ENCODE measurements at places on chromosomes 1 and 21.
A peak's percentile ranks its signal among the peaks of the same experiment; 100 is the strongest.

- no peak for DNase-seq
Measured at GRCh38 chr1:115900856-115901255, 59.9 kb upstream of the NHLH2 start.

DNA sequence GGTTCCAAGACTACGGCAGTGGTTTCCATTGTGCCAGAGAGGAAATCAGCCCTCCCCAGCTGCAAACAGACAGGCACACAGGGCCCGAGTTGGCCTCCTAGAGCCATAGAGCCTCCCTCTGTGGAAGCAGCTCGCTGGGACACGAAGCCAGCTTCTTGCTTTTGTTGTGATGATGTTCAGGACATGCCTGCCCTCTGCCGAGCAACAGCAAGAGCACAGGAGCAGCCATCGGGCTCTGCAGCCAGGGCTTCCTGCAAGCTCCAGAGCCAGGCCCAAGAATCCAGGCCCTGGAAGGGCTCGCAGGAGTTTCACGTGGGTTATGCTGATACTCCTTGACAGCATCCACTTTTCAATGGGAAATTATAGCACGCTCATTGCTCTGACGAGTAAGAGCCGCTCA lies 18.5 kb downstream of the NPHP4 start:
- no peak for DNase-seq

DNA sequence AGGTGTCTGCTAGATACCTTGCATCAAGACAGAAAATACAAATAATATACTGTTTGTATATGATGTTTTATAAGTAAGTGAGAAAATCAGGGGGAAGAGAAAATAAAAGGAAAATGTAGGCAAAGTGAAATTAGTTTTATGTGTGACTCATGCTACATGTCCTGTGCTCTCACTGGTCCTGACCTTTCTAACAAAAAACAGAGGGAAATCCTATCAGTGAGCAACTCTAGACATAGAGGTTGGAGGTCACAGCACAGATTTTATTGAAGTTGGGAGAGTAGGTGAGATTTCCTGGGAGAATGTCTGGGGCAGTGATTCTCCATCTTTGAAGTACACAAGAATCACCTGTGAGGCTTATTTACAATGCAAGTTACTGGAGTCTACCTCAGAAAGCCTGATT lies 9.5 kb downstream of the SCCPDH start:
- DNase-seq, result no peak

- no peak for DNase-seq
Measured at GRCh38 chr1:33560680-33561079, 88.2 kb downstream of the ZSCAN20 start.

DNA sequence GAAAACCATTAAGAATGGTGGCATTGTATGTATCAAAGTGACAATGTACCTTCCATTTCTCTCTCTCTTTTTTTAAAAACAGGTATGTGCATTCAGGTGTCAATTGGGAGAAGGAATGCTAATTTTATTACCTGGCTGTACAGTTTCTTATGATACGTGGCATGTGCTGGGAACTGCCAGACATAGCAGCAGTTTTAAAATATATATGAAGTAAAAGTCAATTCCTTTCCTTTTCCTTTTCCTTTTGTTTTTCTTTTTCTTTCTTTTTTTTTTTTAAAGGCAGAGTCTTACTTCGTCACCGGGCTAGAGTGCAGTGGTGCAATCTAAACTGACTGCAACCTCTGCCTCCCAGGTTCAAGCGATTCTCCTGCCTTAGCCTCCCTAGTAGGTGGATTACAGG lies 37.0 kb downstream of the SPEN start:
- DNase-seq, result no peak

GRCh38 chr1:72284348-72285073 lies 2.2 kb upstream of the NEGR1 start:
- DNase-seq, result peak; percentile 97

DNA sequence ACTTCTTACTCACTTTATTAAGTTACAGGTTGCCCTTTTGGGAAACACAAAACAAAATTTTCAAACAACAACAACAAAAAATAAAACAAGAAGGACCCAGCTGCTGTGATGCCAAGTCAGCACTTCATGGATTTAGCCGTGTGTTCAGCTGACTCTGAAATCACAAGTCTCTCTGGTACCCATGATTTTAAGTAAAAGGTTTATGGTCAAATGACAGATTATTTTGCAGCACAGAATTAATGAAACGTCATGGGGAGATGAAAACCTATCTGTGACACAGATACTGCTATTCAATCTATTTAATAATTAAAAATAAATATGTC lies 7.1 kb downstream of the AJAP1 start:
- DNase-seq, result no peak

GRCh38 chr1:1664941-1665814 lies 6.4 kb upstream of the CDK11B start:
- no peak for DNase-seq

DNA sequence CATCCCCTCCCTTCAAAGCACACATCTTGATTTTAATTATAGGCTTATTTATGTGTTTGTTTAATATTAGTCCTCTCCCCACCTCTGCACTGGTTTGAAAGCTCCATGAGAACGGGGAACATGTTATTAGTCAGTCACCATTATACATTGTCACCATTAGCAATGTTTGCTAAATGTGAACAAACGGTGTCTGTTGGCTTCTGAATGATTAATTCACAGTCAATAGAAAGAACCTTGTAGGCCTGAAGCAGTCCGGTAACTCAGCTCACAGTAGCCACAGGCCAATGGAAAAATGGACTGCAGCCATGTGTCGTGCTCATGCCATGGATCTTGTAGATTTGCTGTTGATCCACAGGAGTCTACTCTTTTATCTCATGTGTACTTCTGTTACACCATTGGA lies 49.7 kb upstream of the NHLH2 start:
- DNase-seq, result no peak

GRCh38 chr21:16194788-16195537 lies 465.2 kb downstream of the USP25 start:
- DNase-seq, result no peak

- no peak for DNase-seq
Measured at GRCh38 chr1:227996187-227996950, 10.4 kb upstream of the WNT3A start.

GRCh38 chr1:116326486-116326885 lies 46.6 kb upstream of the ATP1A1 start:
- no peak for DNase-seq

DNA sequence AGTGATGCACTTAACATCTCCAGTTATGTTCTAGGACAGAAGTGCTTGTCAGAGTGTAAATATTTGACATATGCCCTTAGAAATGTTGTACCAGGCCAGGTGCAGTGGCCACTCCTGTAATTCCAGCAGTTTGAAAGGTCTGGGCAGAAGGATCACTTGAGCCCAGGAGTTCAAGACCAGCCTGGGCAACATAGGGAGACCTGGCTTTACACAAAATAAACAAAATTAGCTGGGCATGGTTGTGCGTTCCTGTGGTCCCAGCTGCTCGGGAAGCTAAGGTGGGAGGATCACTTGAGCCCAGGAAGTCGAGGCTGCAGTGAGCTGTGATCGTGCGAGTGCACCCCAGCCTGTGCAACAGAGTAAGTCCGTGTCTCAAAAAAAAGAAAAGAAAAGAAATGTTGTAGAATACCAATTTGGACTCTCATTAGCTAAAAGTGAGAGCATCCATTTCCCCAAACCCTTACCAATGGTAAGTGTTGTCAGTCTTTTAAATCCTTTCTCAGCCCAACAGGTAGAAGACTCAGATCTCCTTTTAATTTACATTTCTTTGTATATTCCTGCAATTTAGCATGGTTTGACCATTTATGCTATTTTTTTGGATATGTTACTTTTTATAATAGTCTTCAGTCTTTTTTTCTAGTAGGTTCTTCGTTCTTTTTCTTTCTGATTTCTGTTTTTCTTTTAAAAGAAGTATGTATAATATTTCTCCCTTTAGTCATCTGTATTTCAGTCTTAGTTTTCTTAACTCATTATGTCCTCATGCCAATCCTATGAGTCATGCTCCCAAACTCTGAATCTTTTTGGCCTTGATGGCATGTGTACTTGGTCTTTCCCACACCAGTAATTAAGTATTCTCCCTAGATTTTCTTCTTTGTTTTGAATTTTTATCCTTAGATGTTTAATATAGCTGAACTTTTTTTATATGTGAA lies 74.4 kb downstream of the CAMTA1 start:
- peak; percentile 94 for DNase-seq

DNA sequence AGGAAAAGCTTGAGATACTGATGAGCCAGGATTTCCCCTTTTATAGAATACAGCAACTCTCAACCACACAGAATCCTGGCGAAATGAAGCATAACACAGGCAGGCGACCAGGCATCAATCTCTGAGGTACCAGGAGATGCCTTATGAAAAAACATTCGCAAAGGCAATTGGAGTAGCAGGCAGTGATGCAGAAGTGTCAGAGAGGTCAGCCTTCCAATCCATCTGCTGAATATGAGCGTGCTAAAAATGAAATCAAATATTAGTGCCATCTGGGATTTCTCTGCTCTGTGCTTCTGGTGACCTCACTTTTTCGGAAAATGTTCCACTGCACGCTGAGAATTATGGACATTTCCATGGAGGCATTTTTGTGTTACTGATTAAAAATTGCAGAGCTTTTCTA lies 258.8 kb downstream of the VAV3 start:
- no peak for DNase-seq

DNA sequence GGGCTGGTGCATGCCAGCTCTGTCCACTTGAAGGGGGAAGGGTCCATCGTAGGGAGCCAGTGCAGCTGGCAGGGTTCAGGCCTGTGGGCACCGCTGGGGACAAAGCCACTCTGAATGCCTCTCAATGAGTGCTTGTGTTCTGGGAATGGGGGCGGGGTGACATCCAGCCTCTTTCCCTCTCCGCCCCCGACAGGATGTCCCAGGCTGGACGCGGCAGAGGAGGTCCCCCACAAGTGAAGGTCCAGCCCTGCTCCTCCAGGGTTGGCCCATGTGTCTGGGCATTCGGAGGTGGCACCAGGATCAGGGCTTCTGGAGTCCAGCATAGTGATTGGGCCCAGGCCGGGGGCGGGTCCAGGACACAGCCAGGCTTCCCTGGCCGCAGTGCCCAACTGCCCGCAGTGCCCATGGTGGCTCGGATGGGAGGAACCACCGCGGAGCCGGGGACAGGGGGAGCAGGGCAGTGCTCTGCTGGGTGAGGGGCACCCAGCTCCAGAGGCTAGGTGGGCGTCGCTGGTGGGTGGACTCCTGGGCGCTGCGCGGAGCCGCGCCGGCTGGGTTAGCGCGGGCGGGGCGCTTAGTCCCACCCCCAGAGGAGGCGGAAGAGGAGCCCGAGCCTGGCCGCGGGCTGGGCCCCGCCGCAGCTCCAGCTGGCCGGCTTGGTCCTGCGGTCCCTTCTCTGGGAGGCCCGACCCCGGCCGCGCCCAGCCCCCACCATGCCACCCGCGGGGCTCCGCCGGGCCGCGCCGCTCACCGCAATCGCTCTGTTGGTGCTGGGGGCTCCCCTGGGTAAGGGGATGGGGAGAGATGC lies at the start of gene SHISA4:
TSS of gene SHISA4 (plus strand) at position 617 of the 808 bp plus-strand sequence. CDS start at position 714, 97 bp downstream.
- DNase-seq, result no peak

- no peak for DNase-seq
Measured at GRCh38 chr1:161351482-161351881, 16.2 kb downstream of the CFAP126 start.

DNA sequence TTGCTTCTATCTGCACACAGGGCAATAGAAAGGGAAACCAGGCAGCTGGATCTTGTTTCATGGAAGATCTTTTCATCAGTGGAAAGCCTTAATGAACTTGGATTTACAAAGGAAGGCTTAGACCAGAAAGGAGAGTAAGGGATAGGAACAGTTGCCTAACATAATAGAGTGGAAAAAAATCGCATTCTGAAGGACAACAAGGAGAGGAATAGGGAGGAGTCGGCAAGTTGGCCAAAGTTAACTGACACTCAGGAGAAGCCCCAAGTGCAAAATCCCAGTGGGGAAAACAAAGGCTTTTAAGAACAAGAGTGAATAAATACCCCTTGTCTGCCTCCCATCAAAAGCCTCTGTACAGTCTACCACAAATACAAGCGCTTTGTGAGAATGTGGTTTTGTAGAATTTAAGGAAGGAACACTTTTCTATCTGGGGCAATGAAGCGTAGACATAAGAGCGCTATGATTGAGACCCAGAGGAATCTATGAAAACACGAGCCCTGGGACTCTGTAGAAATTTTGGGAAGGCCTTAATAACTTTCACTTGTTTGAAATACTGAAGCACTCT lies 74.1 kb downstream of the ZNF648 start:
- DNase-seq, result no peak

- DNase-seq, result no peak
Measured at GRCh38 chr1:234921266-234922062, 207.2 kb downstream of the TOMM20 start.

DNA sequence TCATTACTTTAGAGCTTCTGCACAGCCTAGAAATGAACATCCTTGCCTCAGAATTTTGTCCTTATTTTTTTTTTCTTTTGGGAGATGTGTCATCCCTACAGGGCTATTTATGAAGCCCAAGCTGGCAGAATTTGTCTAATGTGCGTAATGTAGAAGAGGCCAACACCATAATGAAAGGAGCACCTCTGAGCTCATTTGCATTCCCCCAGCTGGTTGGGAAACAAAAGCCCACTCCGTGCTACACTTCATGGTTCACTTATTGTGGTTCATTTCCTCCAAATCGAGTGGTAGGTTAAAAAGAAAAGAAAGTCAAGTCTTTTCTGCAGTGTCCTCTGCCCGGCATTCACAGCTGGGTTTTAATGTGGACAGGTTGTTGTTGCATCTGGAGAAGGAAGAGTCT lies 73.5 kb downstream of the KAZN start:
- no peak for DNase-seq

DNA sequence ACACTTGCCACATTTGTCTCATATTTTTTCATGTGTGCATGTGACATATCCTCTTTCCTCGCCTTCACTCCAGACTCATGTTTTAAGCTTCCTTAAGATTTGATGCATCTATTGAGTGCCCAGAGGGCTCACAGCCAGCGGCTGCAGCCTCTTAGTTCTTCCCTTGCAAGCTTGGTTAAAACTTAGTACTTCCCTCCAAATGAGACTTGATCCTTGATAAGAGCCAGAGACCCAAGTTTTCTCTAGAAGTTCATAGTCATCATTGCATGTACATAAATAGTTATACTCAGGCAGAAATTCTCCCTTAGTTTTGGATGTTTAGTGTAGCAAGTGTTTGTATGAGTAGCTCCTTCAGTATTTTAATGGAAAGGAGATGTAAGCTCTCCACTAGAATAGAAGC lies 337.6 kb upstream of the B3GALT2 start:
- no peak for DNase-seq

GRCh38 chr21:41726630-41726969 lies 40.3 kb downstream of the RIPK4 start:
- no peak for DNase-seq

GRCh38 chr1:84632137-84632536 lies 57.9 kb upstream of the CTBS start:
- DNase-seq, result no peak

DNA sequence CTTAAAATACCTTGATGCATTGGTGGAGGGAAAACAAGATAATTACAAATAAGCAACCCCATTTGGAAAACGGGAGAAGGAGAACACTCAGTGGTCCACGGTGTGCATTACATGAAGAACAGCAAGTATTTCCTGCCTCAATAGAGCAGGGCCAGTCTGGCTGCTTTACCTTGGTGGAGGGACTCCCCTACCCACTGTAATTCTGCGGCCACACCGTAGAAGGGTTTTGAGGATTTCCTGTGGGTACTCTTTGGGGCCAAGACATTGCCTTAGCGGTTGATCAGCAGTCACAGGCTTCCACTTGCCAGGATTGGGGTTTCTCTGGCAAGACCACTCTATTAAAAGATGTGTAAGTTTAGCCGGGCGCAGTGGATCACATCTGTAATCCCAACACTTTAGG lies 16.3 kb upstream of the TMEM54 start:
- DNase-seq, result no peak

- no peak for DNase-seq
Measured at GRCh38 chr1:183214021-183214970, 28.2 kb downstream of the LAMC2 start.

GRCh38 chr21:37593740-37594471 lies 227.3 kb downstream of the DYRK1A start:
- DNase-seq, result no peak
